Activated B cell treated with CpG ODN at 0.5 μM for 24 hours (primary cell): ENCODE measurements at places on chromosomes 6 and 20.

DNA sequence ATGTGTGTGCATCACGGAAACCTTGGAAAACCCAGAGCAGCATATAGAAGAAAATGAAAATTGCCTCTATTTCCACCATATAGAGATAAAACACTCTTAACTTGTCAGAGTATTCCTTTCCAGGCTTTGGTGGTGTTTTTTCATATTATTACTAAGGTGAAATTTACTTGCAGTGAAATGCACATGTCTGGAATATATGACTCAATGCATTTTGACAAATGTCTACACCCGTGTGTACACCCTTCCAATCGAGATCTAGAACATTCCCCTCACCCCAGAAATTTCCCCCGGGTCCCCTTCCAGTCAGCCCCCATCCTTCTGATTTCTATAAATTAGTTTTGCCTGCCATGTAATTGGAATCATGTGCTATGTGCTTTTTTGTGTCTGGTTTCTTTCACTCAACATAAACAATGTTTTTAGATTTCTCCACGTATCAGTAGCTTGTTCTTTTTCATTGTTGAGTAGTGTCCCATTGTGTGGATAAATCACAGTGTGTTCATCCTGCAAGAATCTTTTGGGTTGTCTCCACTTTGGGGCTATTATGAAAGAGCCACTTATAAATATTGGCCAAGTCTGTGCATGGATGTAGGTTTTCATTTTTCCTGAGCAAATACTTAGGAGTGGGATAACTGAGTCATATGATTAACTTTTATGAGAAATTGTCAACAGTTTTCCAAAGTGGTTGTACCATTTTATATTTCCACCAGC lies 19.9 kb upstream of the PREX1 start:
- H3K4me3 ChIP-seq = peak overlapping the region; percentile 39
- peaks cover 42% of the 10 kb centered on the region for H3K4me1 ChIP-seq
- no peaks in the 10 kb centered on the region for H3K27me3 ChIP-seq
- peak overlapping the region; percentile 80 for H3K27ac ChIP-seq

DNA sequence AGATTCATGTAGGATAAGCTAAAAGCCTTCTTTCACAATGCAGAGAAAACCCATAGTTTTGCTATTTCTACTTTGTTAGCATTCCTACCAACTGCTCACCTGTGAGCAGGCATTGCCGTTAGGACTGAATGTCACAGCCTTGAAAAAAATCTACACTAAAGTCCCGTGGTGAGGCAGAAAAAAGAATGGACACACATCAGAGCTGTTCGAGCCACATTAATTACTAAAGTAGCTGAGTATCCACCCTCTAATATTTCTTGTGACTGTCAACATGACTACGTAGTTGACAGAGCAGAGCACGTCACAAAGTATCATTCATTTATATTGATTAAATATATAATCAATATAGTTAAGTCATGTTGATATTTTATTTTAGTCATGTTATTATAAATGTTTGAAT lies 10.1 kb downstream of the HDGFL1 start:
- DNase-seq = no peak
- H3K4me3 ChIP-seq = no peak overlapping the region
- no peaks in the 10 kb centered on the region for H3K27me3 ChIP-seq
- no peaks in the 10 kb centered on the region for H3K36me3 ChIP-seq
- no peaks in the 10 kb centered on the region for H3K4me1 ChIP-seq

- no peaks in the 10 kb centered on the region for H3K27me3 ChIP-seq
- no peak overlapping the region for H3K27ac ChIP-seq
- H3K4me3 ChIP-seq = no peak overlapping the region
Measured at GRCh38 chr6:130437961-130438360, 72.1 kb downstream of the TMEM200A start.

GRCh38 chr6:7765575-7766325 lies 39.9 kb downstream of the BMP6 start:
- no peak overlapping the region for H3K27ac ChIP-seq
- peaks cover 14% of the 10 kb centered on the region for H3K27me3 ChIP-seq
- H3K4me1 ChIP-seq = no peaks in the 10 kb centered on the region
- H3K4me3 ChIP-seq = no peak overlapping the region
- no peak for DNase-seq
- H3K36me3 ChIP-seq = no peaks in the 10 kb centered on the region
